ENCODE measurements at places on chromosomes 7 and 10. TPM values are rescaled to one million over a fixed set of nuclear protein-coding genes. Genes with fewer than 3 reads are reported as not detected.

Gene PAX2
- total RNA-seq: not detected

DNA sequence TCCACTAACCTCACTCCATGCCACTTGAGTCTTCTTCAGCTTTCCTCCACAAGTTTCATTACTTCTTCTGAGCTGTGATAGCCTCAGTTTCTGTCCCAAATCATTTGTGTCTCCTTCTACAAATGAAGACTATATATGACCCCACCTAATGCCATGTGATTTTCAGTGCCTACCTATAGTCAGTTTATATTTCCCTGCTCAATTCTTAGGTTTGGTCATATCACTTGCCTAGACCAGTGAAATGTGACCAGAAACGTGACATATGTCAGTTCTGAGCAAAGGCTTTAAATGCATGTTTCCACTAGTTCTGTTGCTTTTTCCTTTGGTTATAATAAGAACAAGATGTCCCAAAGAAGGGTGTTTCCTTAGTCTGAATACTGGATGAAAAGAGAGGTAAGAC, 24.6 kb upstream of the REEP3 start:
- H3K4me3 ChIP-seq: no peak overlapping the region
- no peak for DNase-seq
- no peaks in the 10 kb centered on the region for H3K36me3 ChIP-seq
- no peak overlapping the region for H3K27ac ChIP-seq
- H3K4me1 ChIP-seq: no peaks in the 10 kb centered on the region

- H3K27me3 ChIP-seq: no peaks in the 10 kb centered on the region
- H3K27ac ChIP-seq: peak overlapping the region; percentile 75
- H3K4me1 ChIP-seq: peaks cover 57% of the 10 kb centered on the region
- H3K36me3 ChIP-seq: no peaks in the 10 kb centered on the region
- peak; percentile 85 for DNase-seq
Measured at GRCh38 chr7:22561321-22561811, 61.4 kb upstream of the STEAP1B start.

- no peak overlapping the region for H3K4me3 ChIP-seq
- H3K36me3 ChIP-seq: no peaks in the 10 kb centered on the region
- H3K4me1 ChIP-seq: peaks cover 42% of the 10 kb centered on the region
- H3K27ac ChIP-seq: peak overlapping the region; percentile 17
- no peak for DNase-seq
Measured at GRCh38 chr10:50561266-50561665, 62.5 kb downstream of the SGMS1 start.

DNA sequence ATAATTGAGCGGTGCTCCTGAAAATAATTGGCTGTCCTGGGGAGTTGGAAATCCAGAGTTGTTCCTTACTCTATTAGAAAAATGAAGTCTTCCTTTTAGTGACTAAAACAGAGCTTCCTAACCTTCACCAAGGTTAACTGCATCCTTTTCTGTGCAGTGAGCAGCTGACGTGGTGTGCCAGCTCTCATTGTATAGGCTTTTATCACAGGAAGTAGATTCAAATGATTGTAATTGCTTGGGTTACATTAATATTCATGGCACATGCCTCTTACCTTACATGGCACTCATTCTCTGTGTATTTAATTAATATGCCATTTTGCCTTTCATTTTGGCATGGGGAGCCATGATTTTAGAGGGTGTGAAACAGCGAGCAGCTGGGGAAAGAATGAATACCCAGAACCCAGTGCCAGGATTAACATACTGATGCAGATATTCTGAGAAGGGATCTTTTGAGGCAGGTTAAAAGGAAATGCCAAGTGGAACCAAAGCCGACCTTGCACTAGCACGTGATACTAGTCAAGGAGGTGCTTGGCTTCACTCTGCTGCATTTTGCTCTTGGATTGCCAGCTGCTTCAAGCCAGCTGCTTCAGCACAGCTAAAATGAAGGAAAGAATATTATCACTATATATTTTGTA, 115.3 kb downstream of the ST7 start:
- H3K27ac ChIP-seq: peak overlapping the region; percentile 46
- no peak overlapping the region for H3K4me3 ChIP-seq
- no peaks in the 10 kb centered on the region for H3K27me3 ChIP-seq
- DNase-seq: no peak
- no peaks in the 10 kb centered on the region for H3K36me3 ChIP-seq

DNA sequence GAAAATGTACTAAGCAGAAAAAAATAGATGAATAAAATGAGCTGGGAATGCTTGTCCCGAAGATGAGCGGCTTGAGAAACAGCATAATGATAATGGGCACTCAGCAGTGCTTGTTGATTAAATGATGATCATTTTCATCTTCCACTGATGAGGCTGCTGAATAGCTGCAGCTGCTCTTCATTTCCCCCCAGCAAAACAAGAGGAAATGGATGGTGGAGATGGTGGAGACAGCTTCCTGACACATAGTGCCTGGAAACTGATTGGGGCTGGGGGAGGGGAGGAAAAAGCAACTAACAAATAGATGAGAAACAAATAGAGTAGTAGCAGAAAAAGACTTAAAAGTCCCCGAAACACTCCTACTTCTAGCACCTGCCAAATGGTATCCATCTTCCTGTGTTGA, 41.4 kb downstream of the MRC1 start:
- DNase-seq: no peak
- no peaks in the 10 kb centered on the region for H3K4me1 ChIP-seq
- no peaks in the 10 kb centered on the region for H3K36me3 ChIP-seq

DNA sequence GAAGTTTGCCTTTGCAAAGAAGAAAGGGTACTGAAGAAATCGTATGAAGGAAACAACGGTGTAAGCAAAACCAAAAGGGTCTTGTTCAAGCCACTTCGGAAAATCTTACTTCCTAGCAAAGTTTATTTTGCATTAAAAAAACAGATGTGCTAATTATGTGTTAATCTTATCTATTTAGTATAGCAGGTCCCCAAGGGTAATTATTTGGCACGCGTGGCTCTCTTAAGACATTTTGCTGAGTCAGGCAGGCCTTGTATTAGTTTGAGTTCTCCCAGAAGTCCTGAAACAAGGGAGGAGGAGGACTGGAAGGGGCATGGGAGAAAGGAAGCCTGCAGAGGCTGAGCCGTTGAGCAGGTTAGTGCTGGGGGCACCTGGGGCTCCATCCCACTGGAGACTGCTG, 44.9 kb downstream of the TMEM178B start:
- no peaks in the 10 kb centered on the region for H3K36me3 ChIP-seq
- H3K27me3 ChIP-seq: no peaks in the 10 kb centered on the region
- H3K4me3 ChIP-seq: no peak overlapping the region
- no peaks in the 10 kb centered on the region for H3K4me1 ChIP-seq
- H3K27ac ChIP-seq: no peak overlapping the region

DNA sequence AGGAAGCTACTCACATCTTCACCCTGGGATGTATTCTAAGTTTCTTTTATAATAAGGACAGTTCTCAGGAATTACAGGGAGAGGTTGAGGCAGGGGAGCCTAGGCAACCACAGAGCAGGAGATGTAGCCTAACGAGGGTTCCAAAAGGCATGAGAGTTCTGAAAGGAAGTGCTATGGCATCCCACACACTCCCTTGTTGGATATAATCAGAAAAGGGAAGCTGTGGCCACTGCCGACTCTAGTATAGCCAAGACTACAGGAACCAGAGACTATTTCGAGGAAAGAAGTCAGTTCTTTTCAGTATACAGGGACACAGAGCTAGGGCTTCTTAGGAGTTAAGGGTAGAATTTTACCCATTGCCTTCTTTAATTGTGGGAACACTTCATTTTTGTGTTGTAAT, 11.0 kb downstream of the PRR15 start:
- no peaks in the 10 kb centered on the region for H3K27me3 ChIP-seq
- no peak overlapping the region for H3K4me3 ChIP-seq
- no peaks in the 10 kb centered on the region for H3K4me1 ChIP-seq
- no peak for DNase-seq
- no peaks in the 10 kb centered on the region for H3K36me3 ChIP-seq
- H3K27ac ChIP-seq: no peak overlapping the region

Data from right atrium auricular region (tissue), 2 donors.